ENCODE measurements at places on chromosomes 6 and 20. TPM values are rescaled to one million over a fixed set of nuclear protein-coding genes. Genes with fewer than 3 reads are reported as not detected.

SIM1 gene
- total RNA-seq: not detected

DNA sequence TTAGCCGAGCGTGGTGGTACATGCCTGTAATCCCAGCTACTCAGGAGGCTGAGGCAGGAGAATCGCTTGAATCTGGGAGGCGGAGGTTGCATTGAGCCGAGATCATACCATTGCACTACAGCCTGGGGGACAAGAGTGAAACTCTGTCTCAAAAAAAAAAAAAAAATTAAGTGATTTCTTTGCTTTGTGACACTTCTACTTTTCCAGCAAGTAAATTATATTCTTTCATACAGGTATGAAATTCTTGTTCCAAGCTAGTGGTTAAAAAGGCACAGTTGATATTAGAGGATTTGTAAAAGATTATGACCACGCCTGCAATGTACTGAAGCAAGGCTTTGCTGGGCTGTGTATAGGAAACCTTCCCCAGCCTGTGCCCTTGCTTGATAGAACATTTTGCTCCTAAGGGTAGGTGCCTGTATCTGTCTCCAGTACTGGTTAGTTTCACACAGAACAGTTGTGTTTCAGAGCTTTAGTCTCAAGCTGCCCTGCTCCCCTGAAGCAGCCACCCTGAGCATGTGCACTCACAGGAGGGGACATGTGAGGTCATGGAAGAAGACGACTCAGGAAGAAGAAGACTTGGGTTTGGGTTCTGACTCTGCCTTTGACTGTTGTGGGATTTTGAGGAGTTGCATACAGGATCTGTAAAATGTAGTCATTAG, 10.2 kb downstream of the PTPN1 start:
- DNase-seq: no peak
- H3K4me3 ChIP-seq: no peak overlapping the region
- peaks cover 13% of the 10 kb centered on the region for H3K4me1 ChIP-seq
- H3K27me3 ChIP-seq: no peaks in the 10 kb centered on the region
- no peak overlapping the region for H3K27ac ChIP-seq

GRM1 gene
- total RNA-seq: 0.08 TPM

GRCh38 chr6:112691289-112691688, 344.2 kb downstream of the RFPL4B start:
- H3K36me3 ChIP-seq: no peaks in the 10 kb centered on the region
- no peaks in the 10 kb centered on the region for H3K27me3 ChIP-seq
- no peak for DNase-seq
- no peak overlapping the region for H3K4me3 ChIP-seq

GRCh38 chr20:9439806-9440205, 74.6 kb upstream of the LAMP5 start:
- DNase-seq: no peak
- no peak overlapping the region for H3K4me3 ChIP-seq
- H3K36me3 ChIP-seq: no peaks in the 10 kb centered on the region
- no peaks in the 10 kb centered on the region for H3K4me1 ChIP-seq

CHMP4B gene
- 63.5 TPM for total RNA-seq

All from ovary (tissue), 10 donors.